ENCODE measurements at places on chromosomes 11 and 22.

DNA sequence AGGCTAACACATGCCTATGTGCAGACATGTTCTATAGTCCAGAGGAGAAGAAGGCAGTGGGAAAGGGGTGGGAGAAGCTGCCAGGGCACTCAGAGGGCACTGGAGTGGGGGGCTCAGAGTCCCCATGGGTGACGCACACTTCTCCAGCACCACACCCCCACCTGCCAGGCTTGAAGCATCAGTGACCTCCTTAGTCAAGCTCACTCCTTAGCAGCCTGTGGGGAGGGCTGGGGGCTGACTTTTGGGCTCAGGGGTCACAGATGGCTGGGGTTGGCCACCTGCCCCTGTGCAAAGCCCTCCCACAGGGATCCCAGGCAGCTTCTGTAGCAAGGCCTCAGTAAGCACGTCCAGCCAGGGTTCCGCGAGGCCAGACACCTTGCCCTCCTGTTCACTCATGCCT, 18.8 kb downstream of the TRIM29 start:
- no peak for DNase-seq

DNA sequence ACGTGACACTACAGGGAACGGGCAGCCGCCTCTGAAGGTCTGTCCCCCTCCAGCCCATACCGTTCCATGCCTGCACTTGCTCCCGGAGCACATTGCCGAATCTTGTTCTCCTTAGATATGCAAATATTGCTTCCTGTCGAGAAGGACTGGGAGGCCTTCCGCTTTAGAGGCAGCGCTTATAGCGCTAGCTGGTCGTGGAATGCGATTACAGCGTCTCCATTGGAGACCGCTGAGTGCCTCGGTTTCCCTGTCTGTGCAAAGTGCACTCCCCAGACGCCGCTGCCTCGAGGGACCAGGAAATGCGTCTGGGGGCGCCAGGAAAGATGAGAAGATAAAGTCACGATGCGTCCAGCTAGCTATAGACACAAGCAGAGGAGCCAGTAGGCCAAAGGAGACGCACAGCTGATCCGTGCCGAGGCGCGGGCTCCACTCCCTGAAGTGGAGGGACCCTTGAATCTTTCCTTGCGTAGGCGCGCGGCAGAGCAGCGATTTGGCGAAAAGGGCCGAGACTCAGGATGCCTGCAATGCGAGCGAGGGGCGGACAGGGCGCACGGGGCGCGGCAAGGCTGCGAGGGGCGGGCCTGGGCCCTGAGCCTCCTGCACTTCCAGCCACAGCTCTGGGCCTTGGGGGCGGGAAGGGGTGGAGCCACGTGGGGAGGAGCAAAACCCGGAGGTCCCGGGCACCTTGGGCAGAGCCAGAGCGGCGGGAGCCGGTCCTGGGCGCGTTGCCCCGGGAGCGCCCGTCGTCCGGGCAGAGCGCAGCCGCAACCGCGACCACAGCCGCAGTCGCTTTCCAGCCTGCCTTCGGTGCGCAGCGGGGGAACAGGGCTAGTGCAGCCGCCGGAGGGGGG, at the start of gene RASSF10:
Gene RASSF10 (plus strand): TSS at position 692 of the 851 bp plus-strand sequence. CDS start 261 bp downstream, outside the sequence.
- DNase-seq, result no peak

GRCh38 chr11:73184953-73185671, 33.0 kb upstream of the P2RY2 start:
- peak; percentile 69 for DNase-seq

GRCh38 chr11:40291741-40292140, 1167.7 kb downstream of the LRRC4C start:
- no peak for DNase-seq

DNA sequence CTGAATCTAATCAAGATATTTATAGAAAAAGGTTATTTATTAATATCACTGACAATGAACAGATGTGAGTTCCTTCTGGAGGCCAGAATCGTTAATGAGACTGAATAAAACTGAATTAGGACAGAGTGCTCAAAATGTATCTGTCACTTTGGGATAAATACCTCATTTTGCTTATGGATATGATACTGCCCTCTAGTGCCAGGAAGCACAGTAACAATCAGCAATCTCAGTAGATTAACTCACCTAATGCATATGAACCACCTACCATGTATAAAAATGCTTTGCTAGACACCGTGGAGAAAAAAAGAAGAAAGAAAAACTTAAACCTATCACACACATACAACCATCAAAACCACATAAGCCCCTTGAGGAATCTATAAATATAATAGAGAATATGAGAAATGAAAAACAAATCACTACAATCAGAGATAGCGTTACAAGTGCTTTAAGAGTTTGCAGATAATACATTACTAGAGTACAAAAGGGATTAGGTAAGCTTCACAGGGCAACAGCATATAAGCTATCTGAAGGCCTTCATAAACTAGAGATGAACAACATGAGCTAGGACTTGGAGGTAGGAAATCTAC, 117.4 kb downstream of the SGSM3 start:
- no peak for DNase-seq

GRCh38 chr11:119344291-119345010, 2.1 kb downstream of the MFRP start:
- DNase-seq, result no peak

DNA sequence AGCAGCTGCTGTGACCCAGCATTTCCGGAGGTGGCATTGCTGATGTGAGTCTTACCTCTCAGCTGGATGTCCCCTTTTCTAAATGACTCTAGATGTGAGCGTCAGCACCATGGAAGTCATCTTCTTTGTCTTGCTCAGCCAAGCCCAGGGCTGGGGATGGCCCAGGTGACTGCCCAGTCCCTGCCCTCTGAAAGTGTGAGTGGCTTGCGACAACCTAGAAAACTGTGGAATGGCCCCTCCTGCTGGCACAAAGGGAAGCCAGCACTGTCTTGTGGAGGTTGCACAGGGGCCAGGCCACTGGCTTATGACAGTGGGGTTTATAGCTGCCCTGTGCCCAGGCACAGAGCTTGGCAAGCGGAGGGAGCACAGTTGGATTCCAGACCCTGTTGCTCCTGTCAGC, 6.2 kb downstream of the TUB start:
- no peak for DNase-seq

- DNase-seq, result peak; percentile 25
Measured at GRCh38 chr11:112977755-112978154, 16.5 kb downstream of the NCAM1 start.

- DNase-seq, result peak; percentile 72
Measured at GRCh38 chr11:112318184-112318591, 57.5 kb upstream of the PLET1 start.

GRCh38 chr22:46824980-46825544, 62.6 kb downstream of the TBC1D22A start:
- no peak for DNase-seq

GRCh38 chr11:86978756-86979608, 23.8 kb upstream of the FZD4 start:
- DNase-seq, result no peak

GRCh38 chr11:114284021-114284420, 12.2 kb upstream of the NNMT start:
- DNase-seq, result no peak

DNA sequence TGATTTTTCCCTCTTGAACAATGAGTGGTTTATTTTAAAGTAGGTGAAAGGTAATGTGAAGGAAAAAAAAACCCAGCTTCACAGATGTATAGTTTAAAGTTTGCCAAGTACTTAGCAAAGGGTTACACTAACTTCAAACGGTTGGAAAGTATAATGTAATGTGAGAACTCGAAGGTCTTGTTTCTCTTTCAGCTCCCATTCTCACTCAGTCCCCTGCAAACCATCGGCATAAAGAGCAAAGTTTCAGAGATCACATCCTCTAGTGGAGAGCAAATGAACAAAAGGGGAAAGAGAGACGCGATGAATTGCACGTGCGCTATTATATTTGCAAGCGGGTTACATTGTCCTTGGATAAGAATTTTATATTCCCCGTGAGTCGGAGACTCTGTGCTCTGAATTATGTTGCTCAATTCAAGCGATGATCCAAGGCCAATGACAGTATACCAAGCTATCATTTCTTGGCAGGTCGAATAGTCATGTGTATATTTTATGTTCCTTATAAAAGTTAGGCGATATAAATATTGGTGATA, 37.6 kb upstream of the BIRC3 start:
- no peak for DNase-seq

GRCh38 chr11:20000351-20001134, 159.7 kb downstream of the DBX1 start:
- no peak for DNase-seq

DNA sequence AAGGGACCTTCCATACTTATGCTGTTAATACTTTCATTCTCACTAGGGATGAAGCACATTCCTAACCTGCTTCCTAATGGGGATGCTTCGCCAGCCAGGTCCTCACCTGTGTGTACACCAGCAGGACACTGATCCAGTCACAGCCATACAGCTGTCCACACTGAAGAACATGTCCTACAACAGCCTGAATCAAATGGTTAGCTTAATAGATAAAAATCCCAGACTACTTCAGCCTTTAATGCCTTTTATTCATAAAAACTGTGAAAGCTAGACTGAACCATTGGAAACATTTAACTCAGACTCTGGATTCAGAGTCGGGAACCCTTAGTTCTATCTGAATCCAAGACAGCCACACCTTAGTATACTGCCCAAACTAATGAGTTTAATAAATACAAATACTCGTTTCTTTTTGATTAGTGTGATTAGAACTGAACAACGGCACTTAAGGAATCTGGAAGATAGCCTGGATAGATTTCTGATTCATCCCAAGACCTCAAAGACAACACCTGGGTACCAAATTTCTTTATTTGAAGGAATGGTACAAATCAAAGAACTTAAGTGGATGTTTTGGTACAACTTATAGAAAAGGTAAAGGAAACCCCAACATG, 3.3 kb downstream of the FTH1 start:
- no peak for DNase-seq

DNA sequence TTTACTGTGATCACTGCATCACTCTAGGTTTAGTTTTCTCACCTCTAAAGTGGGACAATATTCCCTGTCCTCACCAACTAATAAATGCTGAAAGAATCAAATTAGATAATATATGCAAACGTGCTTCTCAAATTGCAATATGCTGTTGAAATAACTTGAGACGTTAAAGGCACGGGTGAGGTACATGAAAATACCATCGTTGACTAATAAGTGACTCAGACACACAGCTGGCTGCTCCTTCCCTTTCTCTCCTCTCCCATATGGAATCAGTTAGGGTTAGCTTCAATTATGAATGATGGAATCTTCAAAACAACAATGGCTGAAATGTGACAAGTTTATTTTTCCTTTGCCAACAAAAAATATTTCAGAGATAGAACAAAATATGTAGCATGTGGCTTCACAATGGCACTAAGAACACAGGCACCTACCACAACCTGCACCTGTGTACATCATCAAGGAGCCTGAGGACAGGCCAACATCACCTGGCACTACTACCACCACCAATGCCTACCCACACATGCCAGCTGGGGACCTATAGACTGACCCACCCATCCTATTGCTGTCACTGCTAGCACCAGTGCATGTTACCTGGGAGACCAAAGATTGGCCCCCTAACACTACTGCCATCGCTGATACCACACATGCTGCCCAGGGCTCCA, 13.7 kb downstream of the GDPD4 start:
- DNase-seq, result peak; percentile 61

DNA sequence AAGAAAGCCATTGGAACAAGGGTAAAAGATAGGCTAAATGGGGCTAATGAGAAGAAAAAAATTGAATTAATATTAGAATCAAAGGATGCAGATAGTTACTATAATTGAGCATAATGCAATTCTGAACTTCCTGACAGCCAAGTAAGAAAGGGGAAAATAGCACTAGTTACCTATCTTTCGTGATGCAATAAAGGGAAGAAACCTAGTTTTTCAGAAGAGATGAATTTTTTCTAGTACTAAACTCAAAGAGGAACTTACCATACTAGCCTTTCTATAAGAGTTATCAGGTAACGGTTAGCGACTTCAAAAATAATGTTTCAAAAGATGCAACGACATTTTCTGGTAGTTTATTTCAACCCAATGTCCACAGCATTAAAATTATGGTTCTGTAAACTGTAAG, 8.8 kb upstream of the WT1 start:
- no peak for DNase-seq

DNA sequence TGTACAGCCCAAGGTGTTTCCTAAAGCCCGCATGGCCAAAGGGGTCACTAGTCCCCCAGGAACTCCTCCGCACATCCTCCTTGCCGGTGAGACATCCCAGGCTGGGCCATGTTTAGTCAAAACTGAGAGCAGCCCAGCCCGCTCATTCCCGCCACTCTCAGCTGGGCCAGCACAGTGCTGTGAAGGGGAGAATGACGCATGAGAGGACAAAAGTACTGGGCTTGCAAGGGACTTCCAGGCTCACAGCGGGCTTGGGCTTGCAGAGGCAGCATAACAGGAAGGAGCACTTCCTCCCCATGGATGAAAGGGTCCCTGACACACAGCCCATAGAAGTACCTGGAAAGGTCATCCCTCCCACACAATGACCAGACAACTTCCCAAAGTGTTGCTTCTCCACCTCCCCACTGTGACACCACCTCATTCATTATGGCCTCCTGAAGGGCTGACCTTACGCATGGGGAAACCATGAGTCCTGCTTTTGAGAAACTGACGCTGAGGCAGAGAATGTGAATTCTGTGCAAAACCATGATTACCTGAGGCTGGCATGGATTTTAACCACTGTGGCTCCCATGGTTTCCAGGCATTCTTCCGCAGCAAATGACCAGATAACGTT, 19.1 kb downstream of the ETS1 start:
- DNase-seq, result no peak

DNA sequence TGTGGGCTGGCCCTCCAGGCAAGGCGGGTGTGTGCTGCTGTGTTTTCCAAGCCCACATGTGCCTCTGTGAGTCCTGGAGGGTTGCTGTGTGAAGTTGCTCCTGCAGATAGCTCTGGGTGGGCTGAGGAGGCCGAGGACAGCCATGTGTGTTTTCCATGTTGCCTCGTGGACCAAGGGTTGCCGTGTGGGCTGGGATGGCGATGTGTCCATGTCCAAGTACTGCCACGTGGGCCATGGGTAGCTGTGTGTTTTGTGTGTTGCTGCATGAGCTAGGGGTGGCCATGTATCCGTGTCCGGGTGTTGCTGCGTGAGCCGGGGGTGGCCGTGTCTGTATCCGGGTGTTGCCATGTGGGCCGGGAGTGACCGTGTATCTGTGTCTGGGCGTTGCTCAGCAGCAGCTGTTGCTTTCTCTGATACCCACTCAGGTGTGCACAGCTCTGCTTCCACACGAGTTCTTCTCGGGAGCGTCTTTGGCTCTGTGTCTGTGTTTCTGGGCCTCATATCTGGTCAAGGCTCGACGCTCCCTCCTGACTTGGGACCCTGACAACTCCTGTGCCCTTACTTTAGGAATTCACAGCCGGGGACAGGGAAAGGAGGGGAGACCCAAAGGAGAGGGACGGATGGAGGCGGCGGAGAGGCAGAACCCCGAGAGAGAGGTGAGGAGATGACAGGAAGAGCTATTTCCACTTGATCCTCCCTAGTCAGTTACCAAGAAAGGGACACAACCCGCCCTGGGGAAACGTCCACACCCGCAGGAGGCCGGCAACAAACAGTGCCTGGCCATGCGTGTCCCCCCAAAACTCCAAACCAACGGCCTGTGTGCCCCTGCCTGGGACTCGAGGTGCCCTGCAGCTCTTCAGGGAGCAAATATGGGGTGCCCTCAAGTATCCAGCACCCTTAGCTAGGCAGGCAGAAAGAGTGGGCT, 83.1 kb downstream of the PHF21B start:
- DNase-seq, result no peak

All from urothelium cell line (cell line).